NCI-H460 (cell line): ENCODE measurements at places on chromosomes 13 and 19.

DNA sequence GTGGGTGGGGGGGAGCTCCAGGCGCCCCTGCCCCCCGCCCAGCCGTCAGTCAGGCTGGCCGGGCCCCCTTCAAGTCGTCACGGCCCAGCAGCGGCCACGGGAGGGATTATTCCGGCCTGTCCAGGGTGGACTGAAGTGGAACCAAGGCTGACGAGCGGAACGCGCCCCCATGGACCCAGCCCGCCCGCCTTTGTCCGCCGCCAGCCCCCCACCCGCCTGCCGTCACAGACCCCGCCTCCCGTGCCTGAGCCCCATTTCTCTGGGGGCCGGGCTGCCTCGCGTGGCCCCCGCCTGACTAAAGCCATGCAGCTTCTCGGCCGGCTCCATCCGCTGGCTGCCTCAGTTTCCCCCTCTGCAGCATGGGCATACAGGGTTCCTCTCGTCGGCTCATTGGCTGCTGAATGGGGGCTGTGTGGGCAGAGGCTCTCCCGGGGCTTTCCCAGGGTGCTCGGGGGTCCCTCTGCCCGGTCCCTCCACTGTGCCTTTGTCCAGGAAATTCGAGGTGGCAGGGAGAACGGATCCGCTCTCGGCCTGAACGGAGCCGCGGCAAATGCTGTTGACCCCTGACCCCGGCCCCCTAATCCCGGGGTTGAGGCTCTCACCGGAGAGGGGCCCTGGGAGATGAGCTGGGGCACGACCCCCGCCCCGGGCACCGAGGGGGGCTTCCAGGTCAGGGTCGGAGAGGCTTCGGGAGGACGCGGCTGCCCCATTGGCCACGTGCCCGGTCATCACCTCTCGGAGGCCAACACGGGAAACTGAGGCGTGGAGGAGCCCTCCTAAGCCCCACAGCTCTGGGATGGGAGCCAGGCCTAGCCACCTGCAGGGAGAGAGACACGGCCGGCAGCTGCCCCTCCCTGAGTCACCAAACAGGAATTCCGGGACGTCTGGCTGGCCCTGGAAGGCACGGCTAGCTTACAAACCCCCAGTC is 27.4 kb downstream of the EFNA2 start:
- DNase-seq: no peak

- DNase-seq: peak; percentile 53
Observed at GRCh38 chr19:54231077-54231931, 8.5 kb upstream of the LILRB3 start.

GRCh38 chr19:42554046-42554575 is 25.8 kb upstream of the CEACAM1 start:
- no peak for DNase-seq

DNA sequence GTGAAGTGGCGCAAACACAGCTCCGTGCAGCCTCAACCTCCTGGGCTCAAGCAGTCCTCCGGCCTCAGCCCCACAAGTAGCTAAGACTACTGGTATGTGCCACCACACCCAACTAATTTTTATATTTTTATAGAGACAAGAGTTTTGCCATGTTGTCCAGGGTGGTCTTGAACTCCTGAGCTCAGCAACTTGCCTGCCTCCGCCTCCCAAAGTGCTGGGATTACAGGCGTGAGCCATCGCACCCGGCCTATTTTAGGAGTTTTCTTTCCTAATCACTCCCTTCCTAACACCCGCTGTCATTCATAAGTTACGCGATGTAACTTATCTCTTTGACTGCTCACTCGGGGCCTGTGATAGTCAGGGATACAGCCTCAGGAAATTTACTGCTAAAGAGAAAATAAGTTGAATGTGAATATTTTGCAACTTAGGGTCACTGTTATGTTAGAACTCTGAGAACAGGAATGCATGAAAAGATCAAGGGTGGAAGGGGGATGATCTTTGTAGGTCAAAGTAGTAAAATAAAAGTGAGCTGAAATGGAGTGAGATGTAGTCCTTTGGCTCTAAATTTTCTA is 140.3 kb downstream of the DCT start:
- DNase-seq: no peak

- DNase-seq: no peak
Observed at GRCh38 chr19:14565298-14565679, 6.6 kb downstream of the NDUFB7 start.

DNA sequence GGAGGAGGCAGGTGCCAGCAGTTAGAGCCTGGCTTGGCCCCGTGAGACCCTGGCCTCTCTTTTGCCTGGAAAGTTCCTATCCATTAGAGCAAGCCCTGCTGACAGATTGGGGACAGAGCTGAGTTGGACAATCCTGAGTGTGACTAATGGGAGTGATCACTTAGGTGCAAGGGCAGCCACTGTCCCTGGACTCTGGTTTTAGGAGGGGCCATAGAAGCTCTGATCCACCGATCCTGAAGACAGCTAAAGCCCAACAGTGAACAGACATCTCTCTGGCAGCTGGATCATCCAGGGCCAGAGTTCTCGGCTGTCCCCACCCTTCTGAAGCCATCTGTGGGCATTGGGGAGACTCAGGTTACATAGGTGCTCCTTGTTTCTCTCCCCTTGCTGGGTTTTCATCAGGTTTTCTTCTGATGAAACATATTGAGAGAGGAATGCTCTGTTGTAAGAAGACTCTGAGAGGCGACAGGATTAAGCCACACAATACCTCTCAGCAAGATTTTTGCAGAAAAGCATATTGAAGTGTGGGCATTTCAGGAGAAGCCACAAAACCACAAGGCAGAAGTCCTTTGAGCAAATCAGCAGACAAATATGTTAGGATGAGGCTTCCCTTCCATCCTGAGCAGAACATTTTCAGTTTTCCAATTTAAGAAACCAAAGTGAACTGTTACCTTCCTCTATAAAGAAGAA is 288.0 kb upstream of the MAB21L1 start:
- no peak for DNase-seq

GRCh38 chr19:3465552-3465951 is 14.8 kb downstream of the SMIM24 start:
- DNase-seq: no peak

DNA sequence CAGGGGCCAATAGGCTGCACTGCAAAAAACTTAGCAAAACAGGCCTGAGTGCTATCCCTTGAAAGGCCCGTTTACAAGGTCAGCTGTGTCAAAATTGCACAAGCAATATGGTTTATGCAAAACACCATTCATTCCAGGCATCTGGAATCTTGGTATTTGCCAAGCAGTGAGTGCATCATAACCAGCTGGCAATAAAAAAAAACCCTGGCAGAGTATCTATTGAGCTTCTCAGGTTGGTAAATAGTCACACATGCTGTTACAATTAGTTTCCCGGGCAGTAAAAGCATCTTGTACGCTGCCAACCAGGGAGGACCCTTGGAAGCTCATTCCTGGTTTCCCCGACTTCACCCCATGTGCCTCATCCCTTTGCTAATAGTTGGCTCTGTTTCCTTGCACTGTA is 21.3 kb downstream of the ZNF77 start:
- no peak for DNase-seq

- no peak for DNase-seq
Observed at GRCh38 chr13:111909971-111910671, 156.8 kb upstream of the SOX1 start.

GRCh38 chr19:49887037-49887664 is 9.5 kb downstream of the IL4I1 start:
- DNase-seq: no peak

GRCh38 chr13:51746802-51747201 is 57.2 kb downstream of the DHRS12 start:
- DNase-seq: no peak
